Renal cortex interstitium (tissue), 15 donors: ENCODE measurements at places on chromosomes 13 and 19. TPM values are rescaled to one million over a fixed set of nuclear protein-coding genes. Genes with fewer than 3 reads are reported as not detected.

The VWA8 gene
- 19.5 TPM for polyA plus RNA-seq

The LIG4 gene
- polyA plus RNA-seq = 19.1 TPM

The CYP4F3 gene
- 0.62 TPM for polyA plus RNA-seq

The EMP3 gene
- polyA plus RNA-seq = 51.0 TPM

The EEF1AKMT1 gene
- polyA plus RNA-seq = 15.3 TPM

The KIR2DL3 gene
- polyA plus RNA-seq = not detected

The TEX101 gene
- polyA plus RNA-seq = not detected

The SLC7A1 gene
- 13.9 TPM for polyA plus RNA-seq

The LRCH1 gene
- polyA plus RNA-seq = 30.4 TPM

The NR1H2 gene
- 25.0 TPM for polyA plus RNA-seq

The CLEC4G gene
- not detected for polyA plus RNA-seq

The CEACAM16 gene
- not detected for polyA plus RNA-seq

The OR7C1 gene
- polyA plus RNA-seq = 0.10 TPM

The ABHD13 gene
- polyA plus RNA-seq = 14.4 TPM

The TMIGD2 gene
- polyA plus RNA-seq = 0.22 TPM

The TSC22D1 gene
- polyA plus RNA-seq = 257 TPM

The ZNF99 gene
- polyA plus RNA-seq = 0.45 TPM

The NRTN gene
- polyA plus RNA-seq = 2.3 TPM
